Stimulated activated CD4-positive, alpha-beta T cell treated with anti-CD3 and anti-CD28 coated beads, Interleukin-4, amount 100 ng/mL, for 1 hour (primary cell): ENCODE measurements at places on chromosomes 7 and 10.

- DNase-seq = no peak
These were observed 169.1 kb downstream of the DIP2C start for GRCh38 chr10:520402-520787.

DNA sequence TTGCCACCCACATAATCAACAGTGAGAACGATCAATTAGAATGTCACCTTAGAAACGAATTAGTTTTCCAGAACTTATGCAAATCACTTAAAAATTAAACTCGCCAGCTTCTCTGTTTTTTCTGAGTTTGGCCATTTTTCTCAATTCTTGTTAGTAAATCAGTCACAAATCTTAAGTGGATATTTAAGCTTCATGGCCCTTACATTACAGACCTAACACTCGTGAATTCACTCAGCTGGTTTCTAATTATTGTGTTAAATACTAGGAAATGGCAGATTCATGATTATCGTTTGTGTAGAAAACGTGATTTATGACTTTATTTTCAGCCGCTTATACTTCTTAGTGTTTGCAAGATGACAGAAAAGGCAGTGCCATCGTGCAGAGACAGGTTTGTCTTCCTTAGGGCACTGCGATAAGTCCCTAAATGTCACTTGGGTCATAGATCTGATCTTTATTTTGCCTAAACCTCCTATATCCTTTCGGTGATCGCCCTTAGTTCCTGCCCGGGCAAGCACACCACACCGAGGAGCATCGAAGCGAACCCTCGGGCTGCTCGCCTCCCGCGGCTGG lies 587 bp upstream of the CELF2 start:
- no peak for DNase-seq

GRCh38 chr7:123115331-123115730 lies 84.4 kb downstream of the SLC13A1 start:
- no peak for DNase-seq

GRCh38 chr7:69534461-69535041 lies 63.7 kb upstream of the AUTS2 start:
- no peak for DNase-seq

- DNase-seq = no peak
These were observed 5.2 kb downstream of the MARVELD1 start for GRCh38 chr10:97718659-97719142.

DNA sequence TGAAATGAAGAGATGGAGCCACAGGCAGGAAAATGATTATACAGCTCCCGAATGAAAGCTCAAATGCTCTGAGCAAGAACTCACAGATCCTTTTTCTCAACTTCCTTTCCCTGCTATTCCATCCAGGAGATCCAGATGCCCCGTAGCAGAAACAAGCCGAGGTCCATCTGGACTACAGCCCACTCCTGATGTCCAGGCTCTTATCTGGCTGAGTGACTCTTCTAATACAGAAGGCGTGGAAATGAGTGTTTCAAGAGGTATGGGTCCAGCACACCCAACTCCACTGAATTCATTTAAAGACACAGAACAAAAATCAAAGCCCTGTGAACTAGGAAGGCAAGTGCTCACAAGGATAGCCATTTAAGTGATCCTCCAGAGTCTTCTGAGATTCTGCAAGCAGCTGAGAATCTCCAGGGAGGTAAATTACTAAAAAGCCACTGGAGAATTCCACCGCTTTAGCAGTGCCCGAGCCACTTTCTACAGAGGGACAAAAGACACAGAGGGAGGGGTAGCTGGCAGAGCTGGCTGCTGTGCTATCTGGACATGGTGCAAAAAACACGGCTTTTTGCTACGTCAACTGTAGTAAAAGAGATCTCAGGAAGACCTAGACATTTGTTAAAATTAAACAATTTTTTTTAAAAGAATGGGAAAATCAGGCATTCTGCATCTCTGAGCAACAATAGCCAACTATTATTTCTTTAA lies 24.5 kb downstream of the FAM171A1 start:
- DNase-seq = no peak

GRCh38 chr10:27715505-27715904 lies 30.1 kb downstream of the MKX start:
- DNase-seq = no peak

DNA sequence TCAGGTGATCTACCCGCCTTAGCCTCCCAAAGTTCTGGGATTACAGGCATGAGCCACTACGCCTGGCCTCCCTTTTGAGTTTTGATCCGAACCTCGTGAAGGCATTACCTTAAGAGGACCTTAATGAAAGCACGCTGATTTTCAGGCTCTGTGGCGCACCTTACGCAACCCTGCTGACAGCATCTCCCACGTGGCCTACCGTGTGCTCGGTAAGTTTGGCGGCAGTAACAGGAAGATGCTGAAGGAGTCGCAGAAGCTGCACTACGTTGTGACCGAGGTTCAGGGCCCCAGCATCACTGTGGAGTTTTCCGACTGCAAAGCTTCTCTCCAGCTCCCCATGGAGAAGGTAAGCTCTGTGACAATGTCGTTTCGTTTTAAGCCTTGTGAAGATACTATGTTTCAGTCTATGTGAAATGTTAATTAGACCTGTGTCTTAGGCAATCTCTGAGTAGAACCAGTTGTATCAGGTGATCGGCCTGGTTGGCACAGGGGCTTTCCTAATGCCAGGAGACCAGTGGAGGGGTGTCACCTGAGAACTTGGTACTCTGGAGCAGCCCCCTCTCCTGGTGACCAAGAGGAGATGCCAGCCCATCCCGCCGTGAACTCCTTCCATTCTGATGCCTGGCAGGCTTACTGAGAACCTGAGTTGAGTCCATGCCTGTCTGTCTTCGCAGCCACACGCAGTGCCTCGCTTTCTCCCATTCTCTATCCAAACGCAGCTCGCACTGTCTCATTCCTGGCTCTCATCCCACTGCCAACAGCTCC lies 43.5 kb downstream of the TRRAP start:
- DNase-seq = no peak

DNA sequence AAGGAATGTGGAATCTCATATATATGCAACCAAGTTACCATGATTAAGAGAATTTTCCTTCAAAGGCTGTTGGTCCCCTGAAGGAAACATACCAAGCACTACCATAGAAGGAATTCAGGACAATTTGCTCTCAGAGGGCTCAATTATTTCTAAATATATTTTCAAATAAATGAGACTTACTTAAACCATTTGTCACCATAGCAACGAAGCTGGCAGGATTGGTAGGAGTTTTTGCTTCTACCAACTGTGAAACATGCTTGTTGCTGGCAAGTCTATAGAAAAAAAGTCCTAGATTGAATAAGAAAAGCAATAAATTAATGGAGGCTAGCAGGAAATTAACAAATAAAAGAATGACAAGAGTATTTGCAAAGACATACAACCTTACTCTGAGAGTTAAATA lies 156.9 kb upstream of the NPSR1 start:
- DNase-seq = no peak

GRCh38 chr7:78863281-78863680 lies 590.2 kb downstream of the MAGI2 start:
- no peak for DNase-seq
